COLO829 (cell line): ENCODE measurements at places on chromosomes 4 and X.

DNA sequence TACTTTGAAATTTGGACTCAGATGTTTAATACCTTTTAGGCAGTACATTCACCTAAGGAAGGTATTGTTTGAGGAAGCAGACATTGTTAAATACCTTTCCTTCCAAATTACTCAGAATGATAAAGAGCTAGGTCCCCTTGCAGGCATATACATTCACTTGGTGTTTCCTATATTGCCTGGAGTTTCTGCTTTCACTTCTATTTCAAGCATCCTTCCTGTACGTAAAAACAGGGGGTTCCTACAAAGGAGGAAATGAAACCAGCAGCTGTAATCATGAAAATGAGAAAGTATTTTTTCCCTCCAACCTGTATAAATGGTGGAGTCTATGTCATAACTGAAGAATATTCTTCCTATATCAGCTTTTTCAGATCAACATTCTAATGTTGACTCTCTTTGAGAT lies 90.4 kb upstream of the RASGEF1B start:
- no peak for DNase-seq

GRCh38 chr4:7352486-7352885 lies 82.2 kb downstream of the PSAPL1 start:
- DNase-seq = no peak

DNA sequence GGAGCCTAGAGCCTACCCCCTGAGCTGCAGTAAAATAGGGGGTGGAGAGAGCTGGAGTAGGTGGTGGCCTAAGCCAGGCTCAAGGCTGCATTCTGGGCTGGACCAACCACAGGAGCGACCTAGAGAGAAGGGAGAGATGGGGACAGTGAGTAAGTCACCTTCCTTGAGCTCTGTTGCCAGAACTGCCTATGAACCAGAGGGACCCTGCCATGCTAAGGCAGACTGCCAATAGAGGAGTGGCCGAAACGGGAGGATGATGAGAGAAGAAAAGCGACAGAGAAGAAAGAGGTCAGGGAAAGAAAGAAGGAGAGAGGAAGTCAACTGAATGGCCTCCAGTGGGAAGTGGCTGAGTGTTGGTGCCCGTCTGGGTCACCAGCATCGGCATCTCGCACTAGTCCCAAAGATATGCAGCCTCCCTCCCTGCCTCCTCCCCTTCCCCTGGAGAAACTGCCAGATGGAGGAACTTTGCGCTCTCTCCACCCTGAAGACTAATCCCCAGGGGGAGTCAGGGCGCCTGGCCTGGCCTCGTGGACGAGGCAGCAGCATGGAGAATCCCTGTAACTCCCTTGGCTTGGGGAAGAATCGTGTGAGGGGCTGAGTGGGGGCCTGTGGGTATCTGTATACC lies 28.8 kb downstream of the ELF4 start:
- no peak for DNase-seq

DNA sequence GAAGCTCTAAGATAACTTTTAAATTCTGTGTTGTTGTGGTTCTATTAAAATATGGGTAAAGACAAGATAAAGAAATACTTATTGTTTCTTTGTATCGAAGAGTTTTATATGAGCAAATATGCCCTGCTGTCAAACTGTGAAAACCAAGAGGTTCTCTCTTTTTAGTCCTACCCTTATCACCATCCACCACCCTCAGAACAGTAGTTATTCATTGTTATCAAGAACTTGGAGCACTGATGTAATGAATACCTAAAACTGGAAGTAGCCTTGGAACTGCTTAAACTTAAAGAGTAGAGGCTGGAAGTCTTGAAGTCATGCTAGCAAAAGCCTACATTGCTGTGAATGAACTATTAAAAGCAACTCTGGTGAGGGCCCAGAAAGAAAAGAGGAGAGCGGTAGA lies 9.2 kb downstream of the PIR start:
- no peak for DNase-seq

DNA sequence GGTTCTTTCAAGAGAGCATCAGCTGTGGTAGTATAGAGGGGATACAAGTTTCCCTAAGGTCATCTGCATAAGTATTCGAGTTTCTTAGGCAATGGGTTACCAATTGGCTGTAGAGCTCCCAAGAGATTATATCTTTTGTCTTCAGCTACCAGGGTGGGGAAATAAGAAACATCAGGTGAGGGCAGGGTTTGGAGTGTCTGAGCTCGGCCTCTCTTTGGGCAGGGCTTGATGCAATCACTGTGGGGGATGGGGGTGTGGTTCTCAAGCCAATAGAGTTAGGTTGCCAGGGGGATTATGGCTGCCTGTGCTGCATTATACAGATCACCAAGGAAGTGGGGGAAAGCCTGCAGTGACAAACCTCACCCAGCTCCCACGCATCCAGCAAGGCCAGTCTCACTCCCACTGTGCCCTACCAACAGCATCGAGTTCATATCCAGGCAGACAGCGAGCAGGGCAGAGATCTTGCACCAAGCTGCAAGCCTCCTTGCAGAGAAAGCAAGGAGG lies 172.1 kb upstream of the MAGEE2 start:
- no peak for DNase-seq

GRCh38 chrX:10326578-10326977 lies 169.8 kb downstream of the CLCN4 start:
- no peak for DNase-seq
